ENCODE measurements at places on chromosomes 13 and 19.

DNA sequence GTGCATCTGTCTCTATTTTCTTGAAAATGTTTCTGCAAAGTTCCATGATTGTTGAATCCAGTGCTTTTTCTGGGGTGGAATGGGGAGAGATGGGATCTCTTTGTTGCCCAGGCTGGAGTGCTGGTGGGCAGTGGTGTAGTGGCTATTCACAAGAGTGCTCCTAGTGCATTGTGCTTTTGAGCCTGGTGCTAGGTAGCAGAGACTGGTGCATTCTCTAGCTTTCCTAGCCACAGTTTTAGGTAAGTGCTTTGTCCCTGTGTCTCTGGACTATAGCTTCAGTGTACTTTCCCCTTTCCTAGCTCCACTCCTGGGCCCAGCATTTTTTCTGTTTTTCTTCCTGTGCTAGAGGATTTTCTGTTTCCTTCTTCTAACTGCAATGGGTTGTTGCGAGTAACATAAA lies 825.6 kb downstream of the SLITRK6 start:
- DNase-seq: no peak

- DNase-seq: no peak
Measured at GRCh38 chr19:9116547-9116946, 984 bp upstream of the OR7G1 start.

GRCh38 chr13:60655256-60655655 lies 258.2 kb downstream of the TDRD3 start:
- DNase-seq: no peak

GRCh38 chr13:60957816-60958215 lies 457.8 kb downstream of the PCDH20 start:
- no peak for DNase-seq

DNA sequence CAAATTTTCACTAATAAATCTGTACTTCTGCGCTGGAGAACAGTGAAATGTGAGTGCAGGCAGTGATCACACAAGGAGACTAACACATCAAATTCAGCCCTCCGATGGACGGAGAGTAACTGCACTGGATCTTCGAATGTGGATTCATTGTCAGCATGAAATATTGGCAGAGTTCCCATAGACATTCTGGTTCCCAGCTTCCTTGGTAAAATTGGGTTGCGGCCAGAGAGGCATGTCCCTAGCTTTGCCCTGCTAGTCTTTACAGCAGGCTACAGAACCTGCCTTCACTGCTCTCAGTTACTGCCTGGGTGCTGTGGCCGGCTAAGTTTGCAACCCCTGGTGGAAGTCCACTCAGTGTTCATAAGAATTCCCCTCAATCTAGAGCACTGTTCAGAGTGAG lies 32.3 kb upstream of the UQCRFS1 start:
- no peak for DNase-seq

- no peak for DNase-seq
Measured at GRCh38 chr19:23800868-23801267, 42.2 kb upstream of the ZNF681 start.

DNA sequence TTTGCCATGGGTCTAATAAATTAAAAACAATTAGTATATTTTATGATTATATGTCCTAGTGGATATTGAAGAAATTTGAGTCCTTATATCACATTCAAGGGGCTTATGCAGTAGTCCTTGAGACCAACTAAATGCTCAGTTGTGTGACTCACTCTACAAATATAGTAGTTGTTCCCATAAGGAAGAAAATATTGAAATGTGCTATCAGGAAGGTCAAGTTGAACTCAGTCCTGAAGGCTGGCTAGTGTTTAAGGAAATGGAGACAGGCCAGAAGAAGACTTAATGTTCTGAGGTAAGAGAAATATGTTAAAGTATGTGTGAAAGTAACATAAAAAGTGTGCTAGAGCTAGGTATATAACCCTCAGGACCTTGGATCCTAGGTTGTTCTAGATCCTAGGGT lies 766.1 kb upstream of the GPC6 start:
- DNase-seq: no peak

GRCh38 chr13:94537740-94538630 lies 58.0 kb downstream of the TGDS start:
- no peak for DNase-seq

- no peak for DNase-seq
Measured at GRCh38 chr19:18386543-18387271, 749 bp downstream of the GDF15 start.

GRCh38 chr13:28657784-28658538 lies 969 bp upstream of the POMP start:
- no peak for DNase-seq

GRCh38 chr19:49690656-49691242 lies at the start of gene CPT1C:
CPT1C (plus strand) TSS chr19:49691116; CDS start chr19:49692253, 1,137 bp downstream.
- peak; percentile 73 for DNase-seq

DNA sequence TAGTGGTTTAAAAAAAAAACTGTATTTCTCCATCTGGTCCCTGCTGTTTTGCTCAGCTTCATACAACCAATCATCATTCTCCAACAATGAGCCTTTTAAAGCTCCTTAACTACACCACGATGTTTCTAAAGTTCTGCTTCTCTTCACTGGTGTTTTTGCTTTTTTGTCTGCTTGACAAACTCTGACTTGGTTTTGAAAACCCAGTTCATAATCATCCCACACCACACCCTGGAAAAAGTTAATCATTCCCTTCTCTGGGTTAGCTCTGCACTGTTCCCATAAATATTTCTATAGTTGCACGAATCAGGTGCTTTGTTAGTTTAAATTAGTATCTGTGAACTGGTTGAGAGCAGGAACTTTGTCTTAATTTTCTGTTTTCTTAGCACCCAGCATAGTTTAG lies 217.1 kb downstream of the ENOX1 start:
- no peak for DNase-seq

GRCh38 chr13:72834601-72835000 lies 52.7 kb downstream of the PIBF1 start:
- DNase-seq: no peak

GRCh38 chr19:31160336-31160926 lies 188.8 kb downstream of the TSHZ3 start:
- no peak for DNase-seq

DNA sequence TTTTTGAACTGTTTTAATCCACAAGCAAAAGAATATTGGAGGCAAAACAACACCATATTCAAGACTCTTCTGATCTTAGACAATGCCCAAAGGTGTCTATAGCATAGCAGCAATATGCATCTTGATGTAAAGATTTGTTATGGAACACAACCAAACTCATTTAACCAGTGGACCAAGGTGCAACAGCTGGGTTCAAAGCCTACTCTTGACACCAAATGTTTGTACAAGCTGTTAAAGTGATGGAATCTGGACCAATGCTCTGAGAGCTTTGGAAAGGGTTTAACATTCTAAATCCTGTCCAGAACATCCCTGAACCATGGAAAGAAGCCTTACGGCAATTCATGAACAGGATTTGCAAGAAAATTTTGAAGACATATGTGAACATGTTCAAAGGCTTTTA lies 520.0 kb downstream of the GPC6 start:
- DNase-seq: no peak

- DNase-seq: no peak
Measured at GRCh38 chr19:2798733-2799132, 13.4 kb downstream of the THOP1 start.

DNA sequence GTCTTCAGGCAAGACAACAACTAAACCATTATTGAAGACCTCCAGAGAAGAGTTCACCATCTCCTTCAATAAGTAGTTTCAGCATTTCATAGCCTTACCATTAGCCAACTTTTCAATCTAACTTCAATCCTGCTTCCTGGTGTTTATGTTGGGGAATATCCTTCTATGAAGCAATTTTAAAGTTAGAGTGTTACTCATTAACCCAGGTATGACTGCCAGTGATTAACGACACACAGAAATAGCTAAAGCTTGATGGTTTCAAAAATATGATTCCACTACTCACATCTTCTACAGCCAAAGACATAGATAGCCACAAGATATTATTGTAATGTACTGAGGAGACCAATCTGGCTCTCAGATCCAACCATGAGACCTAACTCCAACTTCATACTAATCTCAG lies 403.2 kb downstream of the EFNB2 start:
- DNase-seq: no peak

- DNase-seq: no peak
Measured at GRCh38 chr19:50972795-50973376, 3.5 kb upstream of the KLK6 start.

DNA sequence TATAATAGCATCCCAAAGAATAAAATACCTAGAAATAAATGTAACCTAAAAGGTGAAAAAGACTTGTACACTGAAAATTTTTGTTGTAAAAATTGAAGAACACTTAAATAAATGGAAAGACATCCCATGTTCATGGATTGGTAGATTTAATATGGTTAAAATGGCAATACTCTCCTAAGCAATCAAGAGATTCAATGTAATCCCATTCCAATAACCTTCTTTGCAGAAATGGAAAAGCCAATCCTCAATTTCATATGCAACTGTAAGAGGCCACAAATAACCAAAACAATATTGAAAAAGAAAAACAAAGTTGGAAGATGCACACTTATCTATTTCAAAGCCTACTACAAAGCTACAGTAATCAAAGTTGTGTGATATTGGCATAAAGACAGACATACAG lies 17.7 kb downstream of the DZIP1 start:
- no peak for DNase-seq

GRCh38 chr13:97411984-97412383 lies 22.0 kb upstream of the RAP2A start:
- DNase-seq: no peak

- no peak for DNase-seq
Measured at GRCh38 chr13:69035771-69036170, 1071.9 kb upstream of the ATXN8OS start.

DNA sequence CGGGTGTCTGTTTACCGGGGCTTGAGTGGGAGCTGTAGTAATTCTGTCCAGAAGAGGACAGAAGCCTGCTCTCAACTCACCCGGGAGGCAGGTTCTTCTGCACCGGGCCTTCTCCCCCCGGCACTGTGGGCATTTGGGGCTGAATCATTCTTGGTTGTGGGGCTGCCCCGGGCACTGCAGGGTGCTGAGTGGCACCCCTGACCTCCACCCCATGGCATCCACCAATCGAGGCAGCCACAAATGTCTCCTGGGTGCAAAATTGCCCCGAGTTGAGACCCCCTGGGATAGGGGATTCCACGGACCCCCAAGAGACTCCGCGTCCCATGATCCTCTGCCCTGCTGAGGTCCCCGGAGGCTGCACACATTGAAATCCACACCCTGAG lies 68.8 kb downstream of the GNG7 start:
- DNase-seq: no peak

DNA sequence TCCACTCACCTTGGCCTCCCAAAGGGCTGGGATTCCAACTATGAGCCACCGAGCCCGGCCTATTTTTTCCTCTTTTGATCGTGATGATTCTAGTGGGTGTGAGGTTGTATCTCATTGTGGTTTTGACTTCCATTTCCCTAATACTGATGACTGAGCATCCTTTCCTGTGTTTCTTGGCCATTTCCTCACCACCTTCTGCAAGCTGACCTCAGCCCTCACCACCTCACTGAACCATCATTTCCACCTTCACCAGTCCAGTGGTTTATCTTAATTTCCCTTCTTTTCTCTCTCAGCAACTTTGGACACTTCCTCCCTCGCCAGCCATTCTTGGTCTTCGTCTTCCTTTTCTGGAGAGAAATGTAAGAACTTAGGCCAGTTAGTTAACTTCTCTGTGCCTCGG lies 13.0 kb upstream of the BICRA start:
- DNase-seq: no peak

DNA sequence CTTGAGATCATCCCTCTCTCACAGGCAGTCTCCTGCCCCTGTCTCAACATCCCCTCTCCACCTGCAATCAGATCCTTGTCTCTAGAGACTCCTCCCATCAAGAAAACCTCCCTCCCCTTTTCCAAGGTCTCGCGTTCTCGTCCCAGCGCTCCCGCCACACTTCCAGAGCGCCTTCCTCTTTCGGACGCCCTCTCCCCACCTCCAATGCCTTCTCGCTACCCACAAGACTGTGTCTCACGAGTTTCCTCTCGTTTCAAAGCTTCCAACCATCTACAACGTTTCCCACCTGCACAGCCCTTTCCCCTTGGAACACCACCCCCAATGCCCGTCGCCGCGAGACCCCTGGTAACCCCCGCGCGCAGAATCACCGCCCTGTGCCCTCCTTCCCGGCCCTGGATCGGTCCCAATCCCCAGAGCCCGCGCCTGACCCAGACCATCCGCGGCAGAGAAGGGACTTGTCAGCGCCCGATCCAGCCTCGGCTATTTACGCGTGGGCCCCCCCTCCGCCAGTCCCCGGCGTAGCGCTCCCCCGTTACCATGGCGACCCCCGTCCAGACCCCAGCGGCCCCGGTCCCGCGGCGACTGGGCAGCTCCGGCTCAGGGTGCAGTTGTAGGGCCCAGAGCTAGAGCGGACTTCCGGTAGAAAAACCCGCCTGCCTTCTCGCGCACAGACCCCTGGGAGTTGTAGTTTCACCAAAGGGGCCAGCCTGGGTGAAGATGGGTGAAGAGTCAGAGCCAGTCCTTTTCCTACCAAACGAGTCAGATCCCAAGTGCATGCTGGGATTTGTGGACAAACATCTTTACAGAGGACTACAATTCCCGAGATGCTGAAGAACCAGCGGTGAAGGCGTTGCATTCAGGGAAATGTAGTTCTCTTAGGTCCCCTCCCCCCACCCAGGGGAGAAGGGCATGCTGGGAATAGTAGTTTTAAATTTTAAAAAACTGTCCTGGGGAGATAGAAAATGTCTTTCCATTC lies at the start of gene AP2S1:
AP2S1 (minus strand) TSS at position 619 of the 976 bp plus-strand sequence; CDS start at position 539, 80 bp downstream.
- peak; percentile 99 for DNase-seq

DNA sequence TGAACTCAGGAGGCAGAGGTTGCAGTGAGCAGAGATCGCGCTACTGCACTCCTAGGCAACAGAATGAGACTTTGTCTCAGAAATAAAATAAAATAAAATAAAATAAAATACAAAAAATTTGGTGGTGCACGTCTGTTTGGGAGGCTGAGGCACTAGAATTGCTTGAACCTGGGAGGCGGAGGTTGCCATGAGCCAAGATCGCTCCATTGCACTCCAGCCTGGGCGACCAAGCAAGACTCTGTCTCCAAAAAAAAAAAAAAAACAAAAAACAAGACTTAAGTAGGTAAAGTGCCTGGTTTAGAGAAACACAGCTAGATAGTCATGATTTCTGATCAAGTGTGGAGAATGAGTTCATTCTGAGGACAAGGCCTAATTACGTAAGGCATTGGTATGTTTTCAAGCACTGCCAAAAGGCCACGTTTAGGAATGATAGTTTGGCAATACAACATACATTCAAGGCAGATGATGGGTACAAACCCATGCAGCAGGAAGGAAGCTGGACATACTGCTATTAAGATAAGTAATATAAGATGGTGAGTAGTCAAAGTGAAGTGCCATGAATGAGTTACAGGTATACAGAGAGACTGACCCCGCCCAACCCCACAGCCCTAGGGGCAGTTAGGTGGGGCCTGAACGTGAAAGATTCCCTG lies 4.8 kb upstream of the UCHL3 start:
- DNase-seq: no peak

DNA sequence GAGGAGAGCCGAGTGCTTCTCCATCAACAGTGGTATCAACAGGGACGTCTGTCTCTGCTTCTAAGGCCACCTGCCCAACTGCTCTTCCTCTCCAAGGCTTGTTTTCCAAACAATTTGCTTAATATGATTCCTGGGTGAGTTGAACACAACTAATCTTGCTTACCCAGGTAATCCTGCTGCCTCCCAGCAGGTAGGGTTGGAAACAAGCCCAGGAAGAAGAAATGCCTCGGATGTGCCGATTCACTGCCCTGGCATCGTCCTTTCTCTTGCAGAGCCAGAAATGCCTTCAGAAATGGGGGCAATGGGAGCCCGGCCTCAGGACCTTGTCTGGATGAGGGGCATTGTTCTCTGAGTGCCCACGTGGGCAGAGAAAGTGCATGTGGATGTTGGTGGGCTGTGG lies 51.9 kb upstream of the C1QTNF9B start:
- no peak for DNase-seq

All from urinary bladder (tissue), 4 donors.